ENCODE measurements at places on chromosomes 16 and 17.

- no peak for DNase-seq
Measured at GRCh38 chr17:50192618-50193291, 8.7 kb downstream of the COL1A1 start.

GRCh38 chr17:81831563-81831956 lies 1.5 kb downstream of the MCRIP1 start:
- DNase-seq, result no peak

DNA sequence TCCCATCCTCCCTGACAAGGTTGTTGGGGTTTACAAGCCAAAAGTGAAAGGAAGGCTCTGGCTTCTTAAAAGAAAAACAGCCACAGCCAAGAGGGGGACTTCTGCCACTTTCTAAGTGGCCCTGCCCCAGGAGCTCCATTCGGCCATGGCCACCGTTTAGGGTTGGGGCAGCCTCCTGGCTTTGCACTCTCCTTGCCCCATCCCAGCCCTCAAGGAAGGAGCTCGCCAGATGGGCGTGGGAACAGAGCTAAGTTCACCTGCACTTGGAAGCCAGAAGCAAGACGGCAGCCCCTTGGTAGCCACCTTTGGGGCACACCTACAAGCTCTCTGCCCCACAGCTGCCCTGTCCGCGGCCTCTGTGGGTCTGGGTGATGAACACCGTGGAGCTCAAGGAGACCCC lies 122.4 kb upstream of the CDC42EP4 start:
- no peak for DNase-seq

DNA sequence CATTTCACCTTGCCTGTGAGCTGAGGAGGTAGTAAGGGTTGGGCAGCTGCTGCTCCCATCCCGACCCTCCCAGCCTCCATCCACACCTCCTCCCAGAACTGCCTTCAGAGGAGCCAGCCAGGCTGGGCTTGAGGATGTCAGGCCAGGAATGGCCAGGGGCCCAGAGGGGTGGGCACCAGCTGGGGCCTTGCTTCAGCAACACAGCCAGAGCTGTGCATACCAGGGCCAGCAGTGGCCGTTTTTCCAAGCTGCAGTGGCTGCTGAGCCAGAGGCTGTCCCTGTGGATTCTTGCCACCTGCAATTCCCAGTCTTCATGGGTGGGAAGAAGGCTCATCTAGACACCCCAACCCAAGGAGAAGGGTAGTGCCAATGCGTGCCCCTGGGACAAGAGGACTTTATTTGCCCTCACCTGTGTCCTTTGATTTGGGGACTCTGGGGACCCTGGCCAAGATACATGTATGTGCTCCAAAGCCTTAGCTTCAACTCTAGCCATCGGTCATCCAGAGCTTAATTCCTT lies 153.4 kb upstream of the SDK2 start:
- DNase-seq, result no peak

DNA sequence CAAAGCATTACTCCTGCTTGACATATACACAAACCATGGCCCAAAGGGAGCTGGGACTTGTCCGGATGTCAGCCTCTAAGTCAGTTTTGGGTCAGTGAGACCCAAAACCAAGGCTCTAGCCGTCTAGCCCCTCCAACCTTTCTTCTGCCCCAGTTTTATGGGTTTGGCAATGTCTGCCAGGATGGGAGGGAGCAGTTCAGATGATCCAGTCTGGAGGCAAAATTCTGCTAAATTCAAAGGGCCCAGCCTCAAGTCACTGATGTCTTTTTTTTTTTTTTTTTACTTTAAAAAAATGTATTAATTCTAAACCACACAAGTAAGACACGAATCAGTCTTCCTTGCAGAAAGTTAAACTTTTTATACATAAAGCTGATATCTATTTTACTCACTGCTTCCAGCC lies 8.6 kb downstream of the NLRC5 start:
- DNase-seq, result no peak

DNA sequence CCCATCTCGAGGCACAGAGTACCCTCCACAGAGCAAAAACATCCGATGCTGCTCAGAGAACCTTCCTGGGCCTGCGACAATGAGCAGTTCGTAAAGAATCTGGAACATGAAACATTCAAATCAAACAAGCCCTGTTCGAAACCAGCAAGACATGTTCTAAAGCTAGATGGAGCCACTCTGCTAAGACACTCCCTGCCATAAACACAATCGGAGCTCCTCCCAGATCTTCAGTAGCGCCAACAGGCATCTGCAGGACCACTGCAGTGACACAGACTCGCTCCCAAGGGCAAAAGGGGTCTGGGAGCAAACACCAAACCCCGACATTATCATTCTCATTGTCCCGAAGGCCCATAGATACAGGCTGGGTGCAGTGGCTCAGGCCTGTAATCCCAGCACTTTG lies 108.7 kb downstream of the ZFHX3 start:
- DNase-seq, result no peak

DNA sequence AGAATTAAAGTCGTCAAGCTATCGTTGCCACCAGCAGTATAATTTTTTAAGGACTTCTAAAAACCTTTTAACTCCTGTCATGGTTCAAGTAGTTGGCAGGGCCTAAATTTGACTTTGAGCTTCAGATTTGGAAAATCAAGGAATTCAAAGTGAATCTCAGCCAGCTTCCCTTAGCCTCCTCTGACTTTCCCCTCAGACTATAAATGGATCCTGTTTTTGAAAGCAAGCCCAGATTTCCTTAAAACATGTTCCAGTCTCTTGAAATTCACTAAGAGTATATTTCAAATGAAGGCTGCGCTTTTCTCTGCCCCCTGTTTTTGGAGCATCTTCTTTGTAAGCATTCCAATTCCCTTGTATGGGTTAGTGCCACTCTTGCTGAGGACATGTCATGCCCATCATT lies 101.8 kb upstream of the CDH8 start:
- no peak for DNase-seq

DNA sequence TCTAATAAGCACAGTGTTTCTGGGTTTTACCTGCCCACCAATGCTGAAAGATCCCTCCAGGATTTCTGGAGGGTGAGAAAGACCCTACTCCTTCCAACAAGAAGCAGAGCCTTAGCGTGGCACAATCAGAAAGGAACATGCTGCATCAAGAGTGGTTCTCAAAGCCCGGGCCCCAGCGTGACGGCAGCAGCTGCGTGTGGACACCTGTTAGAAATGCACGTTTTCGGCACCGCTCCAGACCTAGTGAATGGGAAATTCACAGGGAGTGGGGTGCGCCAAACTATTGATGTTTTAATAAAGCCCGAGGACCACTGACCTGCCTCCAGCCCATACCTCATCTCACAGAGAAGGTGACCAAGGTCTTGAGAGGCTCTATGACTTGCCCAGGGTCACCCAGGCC lies 55.8 kb downstream of the PECAM1 start:
- DNase-seq, result no peak

GRCh38 chr17:31789707-31790505 lies 69.1 kb downstream of the COPRS start:
- no peak for DNase-seq

DNA sequence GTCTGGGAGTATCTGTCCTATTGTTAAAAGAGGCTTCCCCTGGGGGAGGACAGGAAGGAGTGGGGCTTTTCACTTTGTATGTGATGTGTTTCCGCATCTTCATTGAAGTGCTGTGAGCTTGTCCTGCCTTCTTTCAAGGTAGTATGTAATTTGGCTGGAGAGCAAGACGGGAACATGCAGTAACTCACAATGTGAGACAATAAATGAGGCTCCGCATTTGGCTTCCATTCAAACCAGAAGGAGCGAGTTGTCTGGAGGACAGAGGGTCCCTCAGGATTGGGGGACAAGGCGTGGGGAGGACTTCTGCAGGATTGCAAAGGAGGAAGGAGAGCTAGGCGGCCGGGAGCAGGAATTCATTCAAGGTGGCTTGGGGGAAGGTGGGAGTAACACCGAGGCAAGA lies 203.5 kb downstream of the RBFOX3 start:
- no peak for DNase-seq

GRCh38 chr17:77959126-77959925 lies 823 bp downstream of the TNRC6C start:
- DNase-seq, result no peak

DNA sequence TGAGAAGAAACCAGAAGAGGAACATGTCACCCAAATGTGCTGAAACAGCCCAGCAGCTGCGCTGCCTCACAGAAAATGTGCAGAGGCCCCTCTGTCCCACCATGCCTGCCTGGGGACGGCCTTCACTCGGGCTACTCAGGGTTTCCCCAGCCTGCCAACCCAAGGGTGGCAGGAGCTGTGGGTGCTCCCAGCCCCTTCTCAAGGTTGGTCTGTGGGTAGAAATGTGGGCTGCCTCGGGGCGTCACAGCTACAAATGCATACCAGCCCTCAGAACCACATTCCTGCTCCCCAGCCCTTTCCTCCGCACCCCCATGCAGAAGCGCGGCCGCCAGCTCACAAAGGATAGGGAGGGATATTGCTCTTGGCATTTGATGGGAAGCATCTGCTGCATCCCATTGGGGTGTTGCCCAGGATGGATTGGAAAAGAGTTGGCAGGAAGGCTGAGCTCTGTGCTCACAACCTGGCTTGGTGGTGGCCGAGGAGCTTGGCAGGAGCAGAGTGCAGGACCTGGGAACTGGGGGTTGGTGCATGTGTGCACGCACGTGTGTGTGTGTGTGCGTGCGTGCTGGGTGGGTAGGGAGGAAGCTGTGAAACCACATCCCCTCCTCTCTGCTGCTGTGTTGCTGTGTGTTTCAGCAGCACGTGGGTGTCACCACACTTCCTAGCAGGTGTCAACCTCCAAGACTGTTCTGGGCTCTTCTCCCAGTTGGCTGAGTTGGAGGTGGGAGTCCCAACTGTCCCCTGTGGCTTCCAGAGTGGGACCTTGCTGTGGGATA lies 304.4 kb downstream of the SEC14L1 start:
- no peak for DNase-seq

Data from COLO829 (cell line).